ENCODE measurements at places on chromosomes 7 and 10. TPM values are rescaled to one million over a fixed set of nuclear protein-coding genes. Genes with fewer than 3 reads are reported as not detected.

Gene UPK3B
- total RNA-seq: 1.7 TPM

Gene BAIAP2L1
- 3.6 TPM for total RNA-seq

Gene CDC14C
- total RNA-seq: not detected

Gene WDR86
- total RNA-seq: 2.8 TPM

Gene ANKRD1
- total RNA-seq: 62.9 TPM

Gene RET
- total RNA-seq: 2.5 TPM

Gene CNPY1
- total RNA-seq: not detected

Gene SFMBT2
- 20.3 TPM for total RNA-seq

Gene PODXL
- 55.5 TPM for total RNA-seq

Gene TMEM225B
- total RNA-seq: 1.7 TPM

Gene NKX2-3
- 0.60 TPM for total RNA-seq

Gene NOS3
- 32.4 TPM for total RNA-seq

Gene OR6B1
- total RNA-seq: not detected

Gene PAPOLB
- total RNA-seq: 0.54 TPM

Gene GPRIN2
- total RNA-seq: 0.36 TPM

Gene ZPBP
- total RNA-seq: not detected

Gene UPK3BL1
- 7.5 TPM for total RNA-seq

Gene EPDR1
- 35.6 TPM for total RNA-seq

Gene DLX6
- total RNA-seq: 0.19 TPM

Measured in aorta (tissue), 5 donors.